SJSA1 (cell line): ENCODE measurements at places on chromosomes 11 and 22. TPM values are rescaled to one million over a fixed set of nuclear protein-coding genes. Genes with fewer than 3 reads are reported as not detected.
A peak's percentile ranks its signal among the peaks of the same experiment; 100 is the strongest.

DNA sequence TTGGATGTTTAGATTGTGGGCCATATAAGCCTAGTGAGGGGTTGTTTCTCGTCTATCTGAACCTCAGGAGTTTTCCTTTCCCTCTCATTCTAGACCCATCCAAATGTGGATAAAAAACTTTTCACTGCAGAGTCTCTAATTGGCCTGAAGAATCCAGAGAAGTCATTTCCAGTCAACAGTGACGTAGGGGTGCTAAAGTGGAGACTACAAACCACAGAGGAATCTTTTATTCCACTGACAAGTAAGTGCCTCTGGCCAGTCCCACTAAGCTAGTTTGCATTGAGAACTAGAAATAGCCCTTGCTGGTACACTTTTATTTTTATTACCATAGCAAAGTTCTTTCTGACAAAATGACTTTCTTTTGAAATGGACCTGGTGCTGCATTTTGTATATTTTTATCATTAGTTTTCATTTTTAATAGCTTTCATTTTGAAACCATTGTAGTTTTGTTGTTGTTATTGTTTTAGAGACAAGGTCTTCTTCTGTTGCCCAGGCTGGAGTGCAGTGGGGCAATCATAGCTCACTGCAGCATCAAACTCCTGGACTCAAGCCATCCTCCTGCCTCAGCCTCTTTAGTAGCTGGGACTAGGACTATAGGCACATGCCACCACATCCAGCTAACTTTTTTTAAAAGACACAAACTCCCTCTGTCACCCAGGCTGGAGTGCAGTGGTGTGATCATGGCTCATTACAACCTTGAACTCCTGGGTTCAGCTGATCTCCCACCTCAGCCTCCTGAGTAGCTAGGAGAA, 14.6 kb upstream of the PHLDB1 start:
- DNase-seq, result no peak
- H3K4me1 ChIP-seq, result no peaks in the 10 kb centered on the region
- no peak overlapping the region for H3K27ac ChIP-seq

GRCh38 chr11:111417011-111417765, 38.1 kb upstream of the POU2AF1 start:
- H3K4me3 ChIP-seq, result no peak overlapping the region
- H3K27ac ChIP-seq, result no peak overlapping the region
- no peaks in the 10 kb centered on the region for H3K36me3 ChIP-seq
- DNase-seq, result no peak

DNA sequence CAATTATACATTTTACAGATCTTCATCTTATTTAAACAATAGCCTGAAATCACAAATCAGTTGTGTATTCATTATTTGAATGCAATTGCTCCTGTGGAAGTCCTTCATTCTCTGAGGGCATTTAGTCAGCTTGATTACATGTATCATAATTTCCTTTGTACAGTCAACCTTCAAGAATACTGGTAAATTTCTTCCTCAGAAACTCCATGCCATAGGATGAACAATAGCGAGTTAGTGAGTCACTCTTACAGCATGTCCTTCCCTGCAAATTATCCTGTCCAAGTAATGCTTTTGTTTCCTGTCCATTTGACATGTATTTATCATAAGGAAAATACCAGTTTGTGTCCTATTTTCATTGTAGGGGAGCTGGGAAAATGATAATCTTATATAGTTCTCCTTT, 3.8 kb downstream of the OR10S1 start:
- no peak overlapping the region for H3K4me3 ChIP-seq
- no peaks in the 10 kb centered on the region for H3K27me3 ChIP-seq
- H3K27ac ChIP-seq, result peak overlapping the region; percentile 51
- DNase-seq, result no peak
- peaks cover 15% of the 10 kb centered on the region for H3K4me1 ChIP-seq

DNA sequence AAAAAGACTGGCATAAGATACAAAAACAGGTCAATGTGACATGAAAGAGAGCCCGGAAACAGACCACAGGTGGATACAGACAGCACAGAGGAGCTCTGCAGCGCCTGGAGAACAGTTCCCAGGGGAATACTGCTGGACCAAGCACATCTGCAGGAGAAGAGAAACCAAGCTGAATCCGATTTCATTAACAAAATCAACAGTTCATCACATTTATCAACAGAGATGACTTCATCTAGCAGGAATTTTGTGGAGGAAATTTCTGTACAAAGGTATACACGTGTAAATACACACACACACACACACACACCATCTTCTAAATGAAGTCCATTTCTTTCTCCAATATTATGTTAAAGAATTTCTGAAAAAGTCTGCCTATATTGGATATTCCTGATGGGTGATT, 17.1 kb downstream of the YPEL1 start:
- H3K27me3 ChIP-seq, result no peaks in the 10 kb centered on the region
- no peak overlapping the region for H3K4me3 ChIP-seq
- no peaks in the 10 kb centered on the region for H3K36me3 ChIP-seq
- peaks cover 25% of the 10 kb centered on the region for H3K4me1 ChIP-seq
- no peak for DNase-seq
- H3K27ac ChIP-seq, result no peak overlapping the region

DNA sequence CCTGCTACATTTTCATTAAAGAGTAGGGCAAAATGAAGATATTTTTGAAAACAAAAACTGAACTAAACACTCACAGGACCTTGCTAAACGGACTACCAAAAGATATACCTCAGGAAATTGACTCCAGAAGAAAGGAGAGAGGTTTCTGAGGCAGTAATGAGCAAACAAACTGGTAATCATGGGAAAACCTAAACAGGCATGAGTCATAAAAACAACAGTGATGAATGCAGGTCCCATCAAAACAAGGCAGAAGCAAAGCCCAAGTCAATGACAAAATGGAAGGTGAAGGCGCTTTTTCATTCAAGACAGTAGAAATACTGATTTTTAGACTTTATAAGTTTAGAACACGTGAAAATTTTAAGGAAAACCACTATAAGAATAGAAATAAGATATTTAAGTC, 104.5 kb downstream of the EFCAB6 start:
- DNase-seq, result peak; percentile 5
- no peaks in the 10 kb centered on the region for H3K36me3 ChIP-seq
- H3K27ac ChIP-seq, result no peak overlapping the region
- H3K4me3 ChIP-seq, result no peak overlapping the region

- no peaks in the 10 kb centered on the region for H3K36me3 ChIP-seq
- no peak for DNase-seq
- no peaks in the 10 kb centered on the region for H3K27me3 ChIP-seq
- no peaks in the 10 kb centered on the region for H3K4me1 ChIP-seq
Measured at GRCh38 chr11:40186437-40187263, 1272.8 kb downstream of the LRRC4C start.

DNA sequence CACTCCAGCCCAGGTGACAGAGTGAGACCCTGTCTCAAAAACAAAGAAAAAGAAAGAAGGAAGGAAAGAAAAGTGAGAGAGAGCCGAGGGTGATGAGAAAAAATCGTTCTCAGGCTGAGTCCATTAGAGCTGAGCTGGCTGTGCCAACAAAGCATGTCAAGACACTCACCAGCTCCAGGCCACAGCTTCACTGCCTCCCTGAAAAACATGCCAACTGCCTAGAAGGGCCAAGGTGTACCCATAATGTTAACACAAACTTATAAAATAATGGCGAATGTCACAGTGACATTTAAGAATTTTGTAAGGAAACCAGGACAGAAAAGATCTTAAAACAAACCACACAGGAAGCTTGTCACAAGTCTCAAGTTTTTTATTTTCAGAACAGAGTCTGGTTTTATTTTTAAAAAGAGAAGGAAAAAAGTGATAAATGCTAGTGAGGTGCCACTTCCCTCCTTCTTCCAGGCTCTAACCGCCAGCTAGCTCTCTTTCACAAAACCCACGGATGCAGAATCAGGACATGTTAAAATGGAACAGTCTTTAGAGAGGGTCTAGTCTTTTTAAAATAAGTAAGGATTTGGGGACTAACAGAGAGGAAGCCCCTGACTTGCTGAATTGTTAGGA, 5.1 kb downstream of the TMEM121B start:
- H3K36me3 ChIP-seq, result no peaks in the 10 kb centered on the region
- no peak overlapping the region for H3K4me3 ChIP-seq
- peaks cover 12% of the 10 kb centered on the region for H3K4me1 ChIP-seq
- no peak for DNase-seq
- H3K27ac ChIP-seq, result no peak overlapping the region

DNA sequence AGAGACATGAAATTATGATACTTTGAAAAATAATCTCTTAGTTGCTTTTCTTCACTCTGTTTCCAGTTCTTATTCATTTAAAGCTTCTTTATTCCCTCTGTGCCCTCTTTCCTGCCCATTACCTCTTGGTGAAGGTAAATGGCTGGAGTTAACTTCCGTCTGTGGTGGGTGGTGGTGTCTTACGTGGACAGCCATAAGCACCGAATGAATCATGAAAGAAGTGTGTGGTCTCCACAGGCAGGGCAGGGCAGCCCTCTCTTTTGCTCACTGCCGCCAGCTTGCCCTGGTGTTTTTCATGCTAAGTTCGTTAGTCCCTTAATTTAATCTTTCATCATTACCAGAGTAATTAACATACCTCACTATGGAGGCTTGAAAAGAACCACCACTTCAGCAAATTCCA, 98.7 kb upstream of the SORL1-AS1 start:
- no peak overlapping the region for H3K4me3 ChIP-seq
- no peak for DNase-seq
- no peak overlapping the region for H3K27ac ChIP-seq
- no peaks in the 10 kb centered on the region for H3K27me3 ChIP-seq
- no peaks in the 10 kb centered on the region for H3K36me3 ChIP-seq
- H3K4me1 ChIP-seq, result no peaks in the 10 kb centered on the region

- no peaks in the 10 kb centered on the region for H3K27me3 ChIP-seq
- H3K4me1 ChIP-seq, result no peaks in the 10 kb centered on the region
- DNase-seq, result no peak
- no peak overlapping the region for H3K27ac ChIP-seq
Measured at GRCh38 chr11:81070948-81071347, 1630.1 kb upstream of the TENM4 start.

DNA sequence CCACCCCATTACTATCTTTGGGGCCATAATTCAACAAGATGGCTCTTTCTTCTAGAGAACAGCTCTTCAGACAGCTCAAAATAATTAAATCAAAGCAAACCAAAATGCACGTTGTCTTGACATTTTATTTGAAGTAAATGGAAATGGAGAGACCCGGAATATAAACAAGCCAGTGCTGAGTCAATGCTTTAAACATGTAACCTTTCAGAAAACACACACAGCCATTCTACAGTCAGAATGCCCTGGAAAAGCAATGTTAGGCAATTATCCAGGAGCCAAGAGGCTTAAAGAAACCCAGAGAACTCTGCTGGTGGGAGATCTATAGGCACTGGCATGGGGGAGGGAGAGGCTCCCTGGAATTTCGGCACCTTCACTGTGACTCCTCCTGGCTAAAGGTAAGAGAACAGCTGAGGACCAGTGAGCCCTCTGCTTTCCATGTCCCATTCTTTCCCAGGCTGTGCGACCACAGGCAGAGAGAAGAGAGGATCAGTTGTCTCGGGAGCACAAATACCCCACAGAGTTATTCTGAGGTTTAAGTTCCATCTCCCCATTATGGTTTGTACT, 254.0 kb upstream of the CCDC90B start:
- H3K36me3 ChIP-seq, result no peaks in the 10 kb centered on the region
- H3K27ac ChIP-seq, result no peak overlapping the region
- no peak for DNase-seq
- no peak overlapping the region for H3K4me3 ChIP-seq
- no peaks in the 10 kb centered on the region for H3K4me1 ChIP-seq

DNA sequence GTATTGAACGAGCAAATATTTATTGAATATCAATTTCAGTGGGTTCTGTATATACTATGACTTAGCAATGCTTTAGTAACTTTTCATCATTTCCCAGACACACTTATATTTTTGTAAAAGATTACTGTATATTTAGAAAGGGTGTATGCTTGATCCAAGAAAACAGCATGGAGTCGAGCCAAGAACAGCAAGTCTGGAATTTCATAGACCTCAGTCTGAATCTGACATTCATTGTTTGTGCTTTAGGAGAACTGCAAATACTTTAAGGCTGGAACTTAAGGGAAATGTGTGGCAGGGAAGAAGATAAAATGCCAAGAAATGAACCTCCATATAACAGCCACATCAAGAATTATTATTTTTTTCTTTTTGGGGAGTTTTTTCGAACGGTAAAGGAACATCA, 1156.8 kb downstream of the LRRC4C start:
- H3K27ac ChIP-seq, result no peak overlapping the region
- H3K4me1 ChIP-seq, result peaks cover 15% of the 10 kb centered on the region
- H3K27me3 ChIP-seq, result no peaks in the 10 kb centered on the region
- H3K36me3 ChIP-seq, result no peaks in the 10 kb centered on the region

- no peaks in the 10 kb centered on the region for H3K36me3 ChIP-seq
- H3K27me3 ChIP-seq, result peaks cover 34% of the 10 kb centered on the region
- no peak for DNase-seq
- H3K4me1 ChIP-seq, result no peaks in the 10 kb centered on the region
- H3K4me3 ChIP-seq, result no peak overlapping the region
Measured at GRCh38 chr11:61628662-61628970, 47.7 kb upstream of the SYT7 start.

DNA sequence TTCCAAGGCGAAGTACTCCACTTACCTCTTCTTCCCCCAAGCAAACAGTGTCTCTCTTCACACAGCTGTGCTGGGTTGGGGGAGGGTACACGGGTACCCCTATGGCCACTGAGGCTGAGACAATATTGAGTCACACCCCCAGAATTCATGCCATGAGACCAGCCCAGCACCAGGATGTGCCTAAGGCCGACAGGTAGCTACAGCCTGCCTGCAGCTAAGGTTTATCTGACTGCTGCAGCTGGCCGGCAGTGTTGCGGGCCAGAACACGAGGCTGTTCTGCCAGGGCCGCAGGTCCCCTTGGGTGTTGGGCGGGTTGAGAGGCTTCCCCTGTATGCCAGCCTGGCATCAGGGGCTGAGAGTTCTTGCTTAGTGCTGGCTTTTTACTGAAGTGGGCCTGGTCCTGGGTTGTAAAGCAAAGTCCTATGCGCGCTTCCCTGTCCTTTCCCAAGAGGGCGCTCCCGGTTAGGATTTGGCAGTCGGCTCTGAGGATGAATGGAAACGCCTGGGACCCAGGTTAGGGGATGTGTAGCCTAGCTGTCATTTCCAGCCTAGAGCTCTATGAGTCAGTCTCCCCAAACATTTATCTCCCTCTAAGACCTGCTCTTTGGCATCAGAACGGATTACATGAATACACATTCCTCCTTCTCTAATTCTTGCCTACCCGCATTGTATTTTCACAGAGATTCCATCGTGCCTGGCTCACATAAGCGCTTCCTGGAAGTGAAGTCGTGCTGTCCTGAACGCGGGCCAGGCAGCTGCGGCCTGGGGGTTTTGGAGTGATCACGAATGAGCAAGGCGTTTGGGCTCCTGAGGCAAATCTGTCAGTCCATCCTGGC, 7.1 kb downstream of the USP18 start:
- peak overlapping the region; percentile 80 for H3K27ac ChIP-seq
- peak; percentile 96 for DNase-seq
- H3K36me3 ChIP-seq, result peaks cover 26% of the 10 kb centered on the region
- peaks cover 30% of the 10 kb centered on the region for H3K4me1 ChIP-seq
- H3K4me3 ChIP-seq, result no peak overlapping the region
- no peaks in the 10 kb centered on the region for H3K27me3 ChIP-seq

The PHOX2A gene
- total RNA-seq, result not detected in 2 replicates

The FDXACB1 gene
- total RNA-seq, result 2.5 and 3.7 TPM in 2 replicates

The PAK1 gene
- total RNA-seq, result 14.4 and 15.9 TPM in 2 replicates

The ANO9 gene
- total RNA-seq, result not detected in 2 replicates

The MN1 gene
- total RNA-seq, result 3.9 and 4.5 TPM in 2 replicates
